ENCODE measurements at places on chromosomes 1 and 21.

GRCh38 chr1:28766532-28767183 is 29.9 kb downstream of the YTHDF2 start:
- no peak for DNase-seq

GRCh38 chr1:231738554-231738953 is 112.0 kb downstream of the DISC1 start:
- DNase-seq, result no peak

DNA sequence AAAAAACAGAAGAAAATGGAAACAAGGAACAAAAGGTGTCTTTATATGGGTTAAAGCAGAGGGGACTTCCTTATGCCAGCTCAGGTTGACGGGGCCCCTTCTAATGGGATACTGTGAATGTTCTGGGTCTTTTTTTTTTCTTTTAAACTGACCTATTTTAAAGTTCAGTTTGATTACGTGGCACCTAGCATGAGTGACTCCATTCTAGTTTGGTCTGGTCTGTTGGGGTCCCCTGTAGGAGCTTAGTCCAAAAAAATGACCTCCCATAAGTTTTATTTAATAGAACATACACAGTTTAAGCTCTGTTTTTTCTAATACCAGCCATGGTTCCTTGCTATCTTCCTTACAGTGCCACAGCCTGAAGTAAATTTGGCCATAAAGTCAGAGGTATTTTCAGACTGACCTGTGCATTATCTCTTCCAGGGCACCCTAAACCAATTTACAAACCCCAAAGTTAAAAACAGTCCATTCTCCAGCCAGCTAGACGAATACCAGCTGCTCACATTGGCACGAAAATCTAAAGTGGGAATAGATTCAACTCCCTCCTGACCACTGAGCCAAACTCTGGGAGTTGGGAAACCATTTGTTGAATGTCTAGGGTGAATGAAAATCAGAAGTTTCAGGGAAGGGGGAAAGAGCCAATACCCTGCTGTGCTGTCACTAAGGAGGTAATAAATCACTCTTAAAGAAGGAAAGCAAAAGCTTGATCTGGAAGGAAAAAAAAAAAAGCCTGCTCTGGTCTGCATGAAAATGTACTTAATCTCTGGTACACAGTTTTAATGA is 42.4 kb downstream of the AKNAD1 start:
- no peak for DNase-seq

DNA sequence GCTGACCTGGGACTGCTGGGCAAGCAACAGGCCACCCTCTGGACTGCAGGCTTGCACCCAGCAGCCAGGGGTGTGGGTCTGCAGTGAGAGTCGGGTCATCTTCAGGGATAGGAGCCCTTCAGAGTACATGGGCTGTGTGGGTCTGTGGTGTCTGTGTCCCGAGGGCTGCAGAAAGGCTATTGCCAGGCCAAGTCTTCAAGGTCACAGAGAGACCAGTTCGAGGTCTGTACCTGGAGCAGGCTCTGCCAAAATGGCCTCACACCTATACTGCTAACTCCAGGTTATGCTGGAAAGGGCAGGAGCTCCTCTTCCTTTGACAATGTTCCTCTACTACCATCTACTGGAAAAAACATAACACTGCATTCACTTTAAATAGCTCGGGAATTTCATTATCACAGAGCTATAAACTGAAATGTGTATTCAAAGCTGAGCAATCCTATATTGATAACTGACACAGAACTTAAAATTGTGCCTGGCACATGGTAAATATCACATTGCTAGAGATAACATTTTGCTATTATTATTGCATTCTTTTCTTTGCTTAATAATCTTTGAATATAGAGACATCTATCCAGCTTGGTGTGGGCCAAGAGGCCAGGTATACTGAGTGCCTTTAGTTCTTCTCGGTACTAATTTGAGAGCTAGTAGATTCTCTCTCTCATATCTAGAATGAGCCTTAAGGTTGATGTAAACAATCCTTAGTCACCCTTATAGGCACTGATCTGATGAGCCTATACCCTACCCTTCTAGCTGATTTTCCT is 6.9 kb upstream of the DNAH14 start:
- DNase-seq, result no peak

GRCh38 chr21:25676451-25676850 is 37.4 kb downstream of the JAM2 start:
- DNase-seq, result no peak

DNA sequence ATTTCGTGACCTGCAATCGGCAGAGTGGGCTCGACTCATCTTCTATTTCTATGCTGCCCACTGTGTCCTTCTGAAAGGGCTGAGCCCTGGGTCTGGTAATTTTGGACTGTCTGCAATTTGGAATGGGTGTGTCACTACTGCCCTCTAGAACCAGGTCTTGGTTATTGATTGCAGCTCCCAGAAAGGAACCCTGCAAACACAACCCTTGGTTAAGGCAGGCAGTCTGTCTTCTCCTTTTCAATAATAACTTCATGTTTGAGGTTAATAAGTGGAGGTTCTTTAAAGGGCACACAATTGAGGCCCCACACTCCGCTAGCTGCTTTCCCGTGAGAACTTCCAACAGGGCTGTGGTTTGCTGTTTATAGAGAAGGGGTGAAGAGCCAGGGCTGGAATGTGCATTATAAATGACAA is 79.9 kb upstream of the LYST start:
- no peak for DNase-seq

- DNase-seq, result no peak
These were observed 45.9 kb upstream of the DPH5 start for GRCh38 chr1:101071470-101071891.

- DNase-seq, result no peak
These were observed 76.9 kb downstream of the RGS18 start for GRCh38 chr1:192235127-192235526.

DNA sequence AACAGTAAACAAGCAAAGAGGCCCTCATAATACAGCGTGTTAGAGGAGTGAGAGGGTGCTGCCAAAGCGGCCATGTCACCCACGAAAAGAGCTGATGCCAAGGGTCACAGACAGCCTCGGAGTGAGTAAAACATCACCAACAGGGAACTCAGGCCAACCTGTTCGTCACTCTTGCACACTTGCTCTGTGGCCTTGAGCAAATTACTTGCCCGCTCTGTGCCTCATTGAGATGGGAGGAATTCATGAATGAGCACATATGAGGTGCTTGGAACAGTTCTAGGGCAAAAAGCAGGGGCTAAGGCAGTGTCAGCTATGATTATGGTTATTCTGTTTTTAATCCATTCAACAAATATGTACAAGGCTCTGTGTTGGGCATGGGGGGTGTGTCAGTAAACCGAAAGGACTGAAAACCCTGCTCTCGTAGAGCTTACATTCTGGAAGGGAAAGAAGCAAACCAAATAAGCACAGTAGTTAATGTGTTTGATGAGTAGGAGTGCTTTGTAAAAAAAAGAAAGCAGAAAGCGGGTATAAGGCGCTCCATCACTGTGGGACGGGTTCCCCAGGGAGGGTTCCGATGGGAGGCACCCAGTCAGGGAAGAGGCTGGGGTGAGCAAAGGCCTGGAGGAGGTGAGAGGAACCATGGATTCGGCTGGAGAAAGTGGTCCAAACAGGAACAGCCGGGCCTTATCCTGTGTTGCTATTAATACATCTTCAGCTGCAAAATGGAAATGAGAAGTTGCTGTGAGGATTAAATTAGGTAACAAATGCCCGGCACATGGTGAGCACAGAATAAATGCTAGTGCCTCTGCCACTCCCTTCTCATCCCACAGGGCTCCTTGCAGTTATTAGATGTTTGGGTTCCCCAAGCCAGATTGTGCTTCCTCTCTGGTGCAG is 39.5 kb upstream of the RD3 start:
- DNase-seq, result no peak

GRCh38 chr1:74853756-74854155 is 120.8 kb downstream of the TYW3 start:
- DNase-seq, result no peak

Measured in transverse colon (tissue), 4 donors.